AG04449 (cell line): ENCODE measurements at places on chromosomes 2 and 18.

- DNase-seq, result peak; percentile 63
Measured at GRCh38 chr18:63775166-63775730, at the start of gene SERPINB7. Gene SERPINB7 (plus strand): TSS chr18:63775418. CDS start chr18:63782373, 6,955 bp downstream.

DNA sequence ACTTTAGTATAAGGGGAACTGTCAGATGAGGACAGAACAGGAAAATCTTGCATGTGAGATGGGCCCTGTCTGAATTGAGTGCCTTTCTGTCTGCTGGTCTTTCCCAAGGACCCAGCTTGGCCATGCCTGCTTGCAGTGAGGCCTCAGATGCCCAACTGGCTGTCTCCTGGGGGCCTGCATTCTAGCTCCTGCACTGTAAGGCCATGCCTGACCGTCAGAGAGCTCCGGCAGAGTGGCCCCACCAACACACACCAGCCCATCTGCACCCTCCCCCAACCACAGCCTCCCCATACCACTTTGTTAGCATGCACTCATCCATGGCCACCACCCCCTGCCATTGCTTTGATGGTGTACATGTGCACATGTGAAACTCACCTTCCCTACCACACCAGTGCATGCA is 190.4 kb upstream of the RPRM start:
- no peak for DNase-seq

DNA sequence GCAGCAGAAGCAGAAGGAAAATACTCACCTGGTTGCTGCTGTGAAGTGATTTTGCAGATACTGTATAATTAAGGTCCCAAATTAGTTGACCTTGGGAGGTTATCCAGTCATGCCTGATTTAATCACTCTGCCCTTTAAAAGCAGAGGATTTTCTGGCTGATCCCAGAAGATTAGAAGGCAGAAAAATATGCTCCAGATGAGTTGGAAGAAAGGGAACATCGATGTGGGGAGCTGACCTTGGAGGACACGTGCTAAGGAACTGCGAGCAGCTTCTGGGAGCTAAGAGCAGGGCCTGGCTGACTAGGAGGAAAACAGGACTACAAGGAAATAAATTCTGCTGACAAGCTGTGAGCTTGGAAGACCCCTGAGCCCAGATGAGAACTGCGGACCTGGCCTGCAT is 13.3 kb upstream of the DYM start:
- DNase-seq, result no peak

GRCh38 chr2:70822843-70823242 is 2.4 kb upstream of the CLEC4F start:
- no peak for DNase-seq

GRCh38 chr18:13375302-13376255 is 157.0 kb downstream of the LDLRAD4 start:
- peak; percentile 62 for DNase-seq

DNA sequence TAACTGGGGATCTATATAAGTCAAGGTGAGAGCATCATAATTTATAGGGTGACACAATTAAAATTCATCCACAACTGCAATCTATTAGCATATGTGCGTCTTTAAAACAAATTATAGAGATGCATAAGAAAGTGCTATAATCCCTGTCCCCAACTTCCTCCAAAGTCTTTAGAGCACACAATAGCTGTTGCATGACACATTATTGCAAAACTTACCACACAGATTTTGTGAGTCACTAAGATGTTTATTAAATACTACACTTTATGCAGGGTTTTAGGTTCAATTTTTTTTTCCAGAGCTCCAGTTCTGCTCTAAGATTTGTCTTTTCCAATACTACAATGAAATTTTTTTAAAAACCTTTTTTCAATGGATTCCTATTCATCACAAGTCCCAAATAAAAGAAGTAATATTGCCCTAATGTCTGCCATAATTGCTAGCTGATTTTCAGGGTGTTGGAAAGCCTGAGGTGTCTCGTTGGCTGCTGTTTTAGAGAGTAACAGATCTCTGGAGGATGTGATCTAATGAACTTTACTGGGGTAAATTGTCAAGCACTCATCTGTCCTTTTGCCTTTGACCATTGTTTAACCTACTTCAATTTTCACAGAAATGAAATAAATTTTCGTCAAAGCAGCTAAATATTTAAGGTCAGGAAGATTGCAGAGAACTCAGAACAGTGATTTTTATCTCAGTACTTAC is 250.5 kb upstream of the NETO1 start:
- no peak for DNase-seq

DNA sequence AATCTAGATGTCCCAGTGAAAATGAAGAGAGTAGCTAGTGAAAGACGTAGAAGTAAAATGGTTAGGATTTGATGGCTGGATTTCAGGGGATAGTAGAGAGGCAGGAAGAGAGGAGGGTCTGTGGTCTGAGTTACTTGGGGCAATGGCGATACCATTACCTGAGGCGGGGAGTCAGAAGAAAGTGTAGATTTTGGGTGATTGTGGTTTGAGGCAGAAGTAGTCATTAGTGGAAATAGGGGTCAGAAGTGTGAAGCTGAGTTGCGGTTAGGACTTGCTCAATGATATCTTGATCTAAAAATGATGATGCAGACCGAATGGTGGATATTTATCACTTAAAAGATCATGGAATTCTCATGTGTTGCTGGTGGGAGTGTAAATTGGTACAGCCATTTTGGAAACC is 41.0 kb downstream of the CEP192 start:
- no peak for DNase-seq

GRCh38 chr18:10245031-10245845 is 209.2 kb upstream of the APCDD1 start:
- DNase-seq, result no peak

DNA sequence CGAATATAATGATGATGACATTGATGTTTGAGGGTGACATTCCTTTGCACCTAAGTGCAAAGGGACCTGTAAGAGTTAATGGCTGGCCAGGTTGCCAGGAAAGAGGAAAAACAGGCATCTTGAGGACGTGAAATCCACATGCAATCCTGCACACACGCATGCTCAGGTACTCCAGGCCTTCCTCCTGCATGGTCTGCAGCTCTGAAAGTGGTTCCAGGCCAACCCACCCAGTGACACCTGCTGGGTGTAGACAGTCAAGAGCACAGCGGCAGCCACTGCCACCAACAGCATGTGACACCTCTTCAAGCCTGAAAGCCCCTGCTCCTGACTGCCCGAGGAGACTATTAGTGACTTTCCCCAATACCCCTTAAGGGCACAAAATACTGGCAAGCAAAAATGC is 101.6 kb downstream of the PIEZO2 start:
- DNase-seq, result no peak

- no peak for DNase-seq
Measured at GRCh38 chr2:65026704-65027464, 29.3 kb upstream of the CEP68 start.

DNA sequence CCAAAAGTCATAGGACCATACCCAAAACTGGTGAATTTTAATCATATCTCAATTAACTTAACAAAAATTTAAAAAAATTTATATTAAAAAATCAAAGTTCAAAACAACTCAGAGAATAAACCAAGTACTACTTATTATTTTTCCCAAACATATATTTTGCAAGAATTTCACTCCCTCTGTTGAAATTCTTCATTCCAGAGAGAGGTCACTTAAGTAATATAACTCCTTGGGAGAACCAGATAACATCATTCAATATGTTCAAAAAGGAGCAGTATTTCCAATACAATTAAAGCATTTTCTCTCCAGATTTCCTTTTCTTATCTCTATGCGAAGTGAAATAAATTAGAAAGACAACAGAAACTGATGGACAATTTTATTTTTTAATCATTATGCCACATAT is 165.9 kb upstream of the RND3 start:
- no peak for DNase-seq

DNA sequence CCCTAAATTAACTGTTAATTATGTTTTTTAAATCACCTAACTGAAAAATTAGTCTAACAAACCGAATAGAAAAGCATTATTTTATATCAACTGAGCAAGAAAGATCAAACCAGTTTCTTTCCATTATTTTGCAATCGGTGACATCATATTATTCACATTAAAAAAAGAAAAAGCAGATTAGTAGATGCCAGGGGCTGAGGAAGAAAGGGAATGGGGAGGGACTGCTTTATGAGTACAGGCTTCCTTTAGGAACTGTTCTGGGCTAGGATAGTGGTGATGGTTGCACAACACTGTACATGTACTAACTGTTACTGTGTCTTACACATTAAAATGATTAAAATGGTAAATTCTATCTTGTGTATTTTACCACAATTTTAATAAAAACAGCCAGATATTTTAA is 59.3 kb downstream of the COBLL1 start:
- DNase-seq, result no peak

DNA sequence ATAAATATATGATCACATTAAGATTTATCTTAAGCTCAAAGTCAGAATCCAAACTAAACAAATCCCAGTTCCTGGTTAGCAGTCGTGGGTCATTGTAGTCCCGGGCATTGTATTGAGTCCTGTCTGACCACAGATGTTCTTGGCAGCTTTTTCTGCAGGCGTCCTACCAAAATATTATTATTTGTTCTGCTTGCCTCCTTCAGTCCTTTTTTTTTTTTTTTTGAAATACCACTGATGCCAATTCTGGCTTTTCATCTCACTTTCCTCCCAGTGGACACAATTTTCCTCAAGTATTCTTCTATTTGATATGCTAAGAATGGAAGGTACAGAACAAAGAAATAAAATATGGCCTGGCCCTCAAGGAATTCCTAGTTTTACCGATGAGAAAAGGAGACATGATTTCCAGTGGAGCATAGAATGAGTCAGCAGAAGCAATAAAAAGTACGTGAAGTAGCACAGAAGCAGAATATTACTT is 151.6 kb downstream of the CSRNP3 start:
- no peak for DNase-seq

GRCh38 chr2:27638709-27639108 is 9.9 kb downstream of the GPN1 start:
- peak; percentile 76 for DNase-seq

DNA sequence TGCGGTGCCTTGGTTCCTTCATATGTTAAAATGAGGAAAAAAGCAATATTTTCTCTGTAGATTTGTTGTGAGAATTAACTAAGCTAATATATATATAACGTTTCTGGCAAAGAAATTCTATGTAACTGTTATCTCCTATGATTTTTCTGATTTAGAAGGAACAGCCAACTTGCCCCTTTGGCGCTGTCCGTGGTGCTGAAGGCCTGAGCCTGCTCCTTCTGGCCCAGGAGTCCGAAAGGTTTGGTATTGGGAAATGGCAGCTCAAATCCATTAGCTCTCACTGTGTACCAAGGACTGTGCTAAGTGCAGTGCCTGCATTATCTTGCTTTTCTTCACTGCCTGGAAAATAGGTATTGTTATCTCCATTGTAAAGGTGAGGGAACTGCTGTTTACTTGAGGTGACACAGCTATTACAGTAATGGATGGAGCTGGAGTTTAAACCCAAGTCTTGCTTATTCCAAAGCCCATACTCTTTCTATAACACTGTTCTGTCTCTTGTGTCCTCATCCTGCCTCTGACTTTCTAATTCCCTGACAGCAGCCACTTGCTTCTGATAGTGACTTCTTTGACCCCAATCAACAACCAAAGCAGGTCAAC is 52.2 kb downstream of the C1QL2 start:
- peak; percentile 5 for DNase-seq

DNA sequence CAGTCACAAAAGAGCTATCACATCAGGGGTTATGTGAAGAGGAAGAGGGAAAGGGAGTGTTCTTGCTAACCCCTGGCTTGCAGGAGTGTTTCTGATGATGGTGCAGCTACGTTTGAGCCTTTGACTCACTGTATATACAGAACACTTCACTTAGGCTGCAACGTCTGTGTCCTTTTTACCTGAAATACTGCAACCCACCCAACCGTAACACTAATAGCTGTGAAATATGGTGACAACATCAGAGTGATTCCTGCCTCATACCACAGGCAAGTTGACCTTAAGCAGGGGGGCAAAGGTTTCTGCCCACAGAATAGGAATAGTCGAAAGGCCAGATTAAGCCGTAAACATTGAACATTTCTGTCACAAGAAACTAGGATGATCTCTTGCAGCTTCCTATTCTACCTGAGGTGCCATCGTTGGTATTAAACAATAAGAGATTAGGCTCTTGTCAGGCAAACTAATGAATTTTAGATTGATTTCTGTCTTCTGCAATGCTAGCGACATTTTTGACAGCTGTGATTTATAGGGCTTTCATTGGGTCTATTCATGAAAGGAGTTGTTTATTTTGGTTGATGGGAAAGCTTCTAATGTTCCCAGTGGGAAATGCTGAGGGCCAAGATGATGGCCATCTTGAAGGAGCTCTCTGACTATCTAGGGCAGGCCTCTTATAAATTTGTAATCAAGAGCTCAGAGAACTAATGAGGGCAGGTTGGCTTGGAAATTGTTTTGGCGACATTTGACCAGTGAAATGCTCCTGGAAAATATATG is 316.8 kb downstream of the PIK3C3 start:
- DNase-seq, result no peak

- no peak for DNase-seq
Measured at GRCh38 chr18:7383002-7383980, 152.4 kb downstream of the LRRC30 start.

GRCh38 chr2:5479265-5479928 is 212.8 kb upstream of the SOX11 start:
- no peak for DNase-seq

DNA sequence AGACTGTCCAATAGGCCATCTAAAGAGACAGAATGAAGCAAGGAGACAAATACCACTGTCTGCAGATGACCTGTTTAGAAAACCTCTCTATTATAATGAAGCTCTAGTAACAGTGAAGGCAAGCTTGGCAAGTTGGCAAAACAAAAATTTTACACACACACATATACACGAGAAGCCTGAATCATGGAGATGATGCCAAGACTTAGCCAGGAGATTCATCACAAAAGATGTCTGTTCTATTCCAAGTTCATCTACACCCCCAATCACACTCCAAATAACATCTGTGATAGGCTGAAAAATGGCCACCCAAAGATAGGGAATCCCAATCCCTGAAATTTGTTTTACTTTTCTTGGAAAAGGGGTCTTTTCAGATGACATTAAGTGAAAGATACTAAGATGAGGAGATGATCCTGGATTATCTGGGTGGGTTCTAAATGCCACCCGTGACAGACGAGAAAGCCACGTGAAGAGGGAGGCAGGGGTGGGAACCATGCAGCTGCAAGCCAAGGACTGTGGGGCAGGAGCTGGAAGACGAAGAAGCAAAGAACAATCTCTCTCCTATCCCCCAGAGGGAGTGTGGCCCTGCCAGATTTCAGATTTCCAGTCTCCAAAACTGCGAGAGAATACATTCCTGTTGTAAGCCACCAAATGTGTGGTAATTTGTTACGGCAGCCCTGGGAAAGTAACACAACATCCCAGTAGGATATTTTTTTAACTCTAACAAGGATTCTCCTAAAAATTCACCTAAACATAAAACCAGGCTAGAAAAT is 20.0 kb downstream of the HDLBP start:
- no peak for DNase-seq

DNA sequence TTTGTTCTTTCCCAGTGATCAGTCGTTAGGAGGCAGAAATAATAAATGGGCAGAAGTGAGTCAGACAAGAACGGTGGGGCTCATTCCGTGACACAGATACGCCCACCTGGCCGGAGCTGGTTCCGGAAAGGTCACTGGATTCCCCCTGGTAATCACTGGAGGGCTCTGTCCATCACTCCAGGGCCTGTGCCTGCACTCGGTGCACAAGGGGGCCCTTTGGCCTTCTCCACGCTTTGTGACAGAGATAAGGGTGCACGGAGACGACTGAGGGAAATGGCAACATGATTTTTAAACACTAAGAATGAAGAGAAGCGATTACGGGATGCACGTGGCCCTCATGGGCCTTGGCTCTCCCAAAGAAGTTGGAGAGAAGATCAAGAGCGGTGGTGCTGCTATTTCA is 84.4 kb downstream of the PTGR3 start:
- DNase-seq, result no peak
